ENCODE measurements at places on chromosomes 6 and 20.

- DNase-seq, result no peak
These were observed 49.0 kb downstream of the RREB1 start for GRCh38 chr6:7156643-7157278.

GRCh38 chr20:17786221-17786718 lies 86.5 kb downstream of the BANF2 start:
- DNase-seq, result no peak

GRCh38 chr6:166540631-166541331 lies 45.7 kb downstream of the RAMACL start:
- no peak for DNase-seq

DNA sequence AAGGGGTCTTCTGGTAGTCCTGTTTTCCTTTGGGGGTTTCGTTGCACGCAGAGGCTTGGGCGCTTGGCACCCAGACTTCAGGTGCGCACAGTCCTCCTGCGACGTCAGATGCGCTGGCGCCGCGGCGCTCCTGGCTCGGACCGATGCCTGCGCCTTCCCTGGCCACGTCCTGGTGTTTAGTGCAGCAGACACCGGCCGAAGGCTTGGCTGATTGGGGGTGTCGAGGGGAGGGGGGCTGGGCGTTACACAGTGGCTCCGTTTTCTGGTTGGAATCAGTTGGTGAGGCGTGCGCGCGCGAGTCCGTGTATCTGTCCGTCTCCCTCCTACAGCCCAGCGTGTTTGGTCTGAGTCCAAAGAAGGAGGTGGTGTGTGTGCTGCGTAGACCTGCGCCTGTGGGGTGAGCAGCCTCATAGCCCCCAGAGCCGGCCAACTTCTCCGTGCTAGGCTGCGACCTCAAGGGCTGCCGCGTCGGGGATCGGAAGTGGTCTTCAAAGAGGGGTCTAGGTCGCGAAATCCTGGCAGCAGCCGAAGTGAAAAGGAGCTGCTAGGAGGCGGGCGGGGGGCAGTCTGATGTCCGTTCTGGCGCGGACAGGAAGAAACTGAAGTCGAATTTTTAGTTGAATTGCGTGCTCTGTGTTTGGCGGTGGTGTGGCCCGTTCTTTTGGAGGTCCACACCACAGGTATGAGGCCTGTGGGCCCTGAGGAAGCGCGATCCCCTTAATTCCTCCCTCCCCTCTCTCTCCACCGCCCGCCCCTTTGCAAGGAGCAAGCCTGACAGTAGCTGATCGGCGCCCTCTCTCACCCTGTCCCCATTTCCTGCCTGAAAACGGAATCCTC lies 1.5 kb downstream of the SYNDIG1 start:
- DNase-seq, result no peak

DNA sequence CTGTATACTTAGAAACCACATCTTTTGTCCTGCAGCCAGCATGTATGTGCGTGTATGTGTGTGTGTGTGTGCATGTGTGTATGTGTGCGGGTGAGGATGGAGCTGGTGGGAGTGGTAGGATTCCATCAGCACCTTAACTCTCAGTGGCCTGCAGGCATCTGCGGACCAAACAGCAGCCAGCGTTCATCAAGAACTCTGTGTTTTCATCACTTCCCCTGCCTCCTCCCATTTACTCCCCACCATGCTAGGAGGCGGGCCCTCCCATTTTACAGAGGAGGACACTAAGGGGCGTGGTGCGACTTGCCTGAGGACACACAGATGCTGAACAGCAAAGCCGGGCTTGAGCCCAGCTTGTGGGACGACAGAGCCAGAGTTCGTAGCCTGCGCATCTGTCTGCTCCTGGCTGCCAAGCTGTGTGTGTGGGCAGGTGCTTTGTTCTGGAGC lies 8.9 kb downstream of the VSTM2L start:
- no peak for DNase-seq

- DNase-seq, result no peak
These were observed 1.7 kb downstream of the LOC128125822 start for GRCh38 chr6:63573899-63574553.

DNA sequence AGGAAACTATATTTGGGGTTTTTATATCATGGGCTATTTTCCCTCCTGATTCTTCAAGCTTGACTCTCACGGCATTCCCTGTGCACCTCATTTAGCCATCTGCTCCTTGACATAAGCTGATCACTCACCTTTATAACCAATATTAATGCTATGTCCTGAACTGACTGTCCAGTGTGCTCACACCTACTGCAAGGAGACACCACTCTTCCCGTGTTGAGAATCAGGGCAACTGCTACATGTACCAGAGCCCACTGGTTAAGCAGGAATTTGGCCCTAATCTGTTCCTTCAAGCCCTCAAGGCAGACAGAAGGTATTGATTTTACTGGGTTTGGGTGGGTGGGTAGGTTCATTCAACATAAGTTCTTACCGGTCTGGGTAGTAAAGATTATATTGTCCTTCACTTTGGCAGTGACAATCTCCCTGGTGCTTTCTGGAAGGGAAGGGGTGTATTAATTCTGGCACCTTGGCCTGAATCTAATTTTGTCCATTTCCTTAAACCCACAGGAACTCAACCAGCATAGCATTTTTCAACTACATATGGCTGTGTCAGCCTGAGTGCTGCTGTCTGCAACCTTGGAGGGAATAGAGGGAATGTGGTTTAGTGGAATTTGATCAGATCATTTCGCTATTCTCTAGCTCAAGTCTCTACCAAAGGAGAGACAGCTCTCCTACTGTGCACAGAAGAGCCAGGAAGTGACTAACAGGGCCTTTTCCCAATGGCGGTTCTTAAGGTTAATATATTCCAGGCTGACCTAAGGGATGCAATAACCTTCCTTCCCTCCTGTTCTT lies 293.2 kb downstream of the BTBD9 start:
- DNase-seq, result no peak

GRCh38 chr6:170096803-170097504 lies 193.9 kb downstream of the DLL1 start:
- no peak for DNase-seq

DNA sequence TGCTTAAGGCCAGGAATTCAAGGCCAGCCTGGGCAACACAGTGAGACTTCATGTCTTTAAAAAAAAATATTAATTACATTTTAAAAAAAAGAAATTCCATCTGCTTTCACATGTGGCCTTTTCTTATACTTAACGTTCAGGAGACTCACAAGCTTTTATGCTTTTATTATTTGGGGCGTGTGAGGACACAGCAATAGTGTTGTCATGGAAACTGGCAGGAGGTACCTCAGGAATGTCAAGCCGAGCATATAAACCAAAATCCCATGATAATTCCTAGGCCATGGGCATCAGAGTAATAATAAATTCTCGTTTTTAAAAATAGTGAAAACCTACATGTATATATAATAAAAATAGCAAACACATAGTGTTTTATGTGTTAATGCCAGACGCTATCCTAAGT lies 89.8 kb downstream of the IYD start:
- DNase-seq, result no peak

DNA sequence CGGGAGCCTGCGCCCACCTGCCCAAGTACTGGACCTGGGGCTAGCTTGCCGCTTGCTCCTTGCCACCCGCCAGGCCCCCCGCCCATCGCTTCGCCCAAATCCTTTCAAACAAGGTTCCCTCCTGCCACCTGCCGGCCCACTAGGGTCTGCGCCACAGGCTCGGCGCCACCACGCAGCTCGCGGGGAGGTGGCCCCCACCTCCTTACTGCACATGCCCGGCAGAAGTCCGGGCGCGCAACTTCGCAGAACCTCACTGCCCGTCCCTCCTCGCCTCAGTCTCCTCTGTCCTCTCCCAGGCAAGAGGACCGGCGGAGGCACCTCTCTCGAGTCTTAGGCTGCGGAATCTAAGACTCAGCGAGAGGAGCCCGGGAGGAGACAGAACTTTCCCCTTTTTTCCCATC lies 11.2 kb downstream of the GNAS-AS1 start:
- no peak for DNase-seq

DNA sequence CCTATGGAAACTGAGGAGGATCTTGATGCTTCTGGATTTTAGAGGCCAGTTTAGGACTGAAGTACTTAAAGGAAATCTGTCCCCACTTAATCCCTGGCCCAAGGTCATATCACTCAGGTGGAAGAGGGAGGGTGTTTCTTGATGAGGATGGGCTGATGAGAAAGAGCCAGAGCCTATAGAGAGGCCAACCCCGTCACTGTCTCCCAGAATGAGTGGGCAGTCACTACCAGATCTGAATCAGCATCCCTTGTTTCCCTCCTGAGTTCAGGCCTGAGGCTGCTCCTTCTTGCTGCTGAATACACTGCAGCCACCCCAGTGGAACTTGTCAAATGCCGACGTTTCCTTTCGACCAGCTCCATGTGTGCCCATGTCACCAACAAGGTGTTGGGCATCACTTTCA lies 14.8 kb downstream of the ARMC12 start:
- DNase-seq, result no peak

DNA sequence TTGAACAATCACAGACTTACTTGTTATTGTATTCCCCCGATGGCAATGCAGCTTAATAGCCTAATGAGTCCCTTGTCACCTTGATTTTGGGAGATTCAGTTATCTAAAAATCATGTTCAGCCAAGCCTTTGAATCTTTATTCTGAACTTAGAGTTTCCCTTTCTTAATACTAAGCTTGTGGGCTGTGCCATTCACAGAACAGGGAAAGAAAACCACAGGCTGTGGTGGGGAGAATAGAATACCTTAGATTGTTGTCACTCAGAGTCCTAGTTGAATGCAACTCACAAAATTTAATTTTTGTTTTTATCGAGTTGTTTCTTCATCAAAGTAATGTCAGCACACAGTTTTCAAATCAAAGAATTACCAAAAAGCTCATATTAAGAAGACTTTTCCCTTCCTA lies 37.4 kb downstream of the RFPL4B start:
- DNase-seq, result no peak

GRCh38 chr20:45874576-45874975 lies 6.5 kb upstream of the ZSWIM1 start:
- no peak for DNase-seq

DNA sequence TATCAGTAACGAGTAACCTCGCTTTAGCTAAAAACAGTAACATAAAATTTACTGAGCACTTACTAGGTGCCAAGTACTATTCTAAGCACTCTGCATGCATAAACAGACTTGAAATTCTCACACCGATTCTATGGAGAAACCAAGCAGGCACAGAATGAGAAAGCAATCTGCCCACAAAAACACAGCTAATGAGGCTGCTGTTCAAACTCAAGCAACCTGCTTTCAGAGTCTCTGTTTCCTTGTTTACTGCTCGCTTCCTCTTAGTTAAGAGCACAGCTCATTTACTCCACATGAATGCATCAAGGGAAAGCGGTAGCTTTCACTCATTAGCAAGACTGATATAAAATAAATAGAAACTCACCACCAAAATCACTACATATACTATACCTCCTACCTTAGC lies 37.4 kb downstream of the PRKN start:
- no peak for DNase-seq

DNA sequence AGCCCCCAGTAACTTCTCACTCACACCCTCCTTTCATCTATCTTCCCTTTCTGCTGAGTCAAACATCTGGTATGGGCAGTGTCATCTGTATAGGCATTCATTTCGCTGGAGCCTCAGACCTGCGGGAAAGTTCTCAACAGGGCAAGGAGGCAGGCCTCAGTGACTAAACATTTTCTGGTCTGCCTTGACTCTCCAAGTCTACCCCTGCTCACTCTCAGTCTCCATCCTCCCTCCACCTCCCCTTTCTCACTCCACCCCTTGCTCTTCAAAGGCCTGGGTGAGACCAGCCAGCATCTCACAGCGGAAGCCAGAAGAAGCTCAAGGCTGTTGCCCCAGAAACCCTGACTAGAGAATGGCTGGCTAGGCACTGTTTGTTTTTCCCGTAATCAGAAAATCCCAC lies 105.0 kb upstream of the BEND6 start:
- no peak for DNase-seq

DNA sequence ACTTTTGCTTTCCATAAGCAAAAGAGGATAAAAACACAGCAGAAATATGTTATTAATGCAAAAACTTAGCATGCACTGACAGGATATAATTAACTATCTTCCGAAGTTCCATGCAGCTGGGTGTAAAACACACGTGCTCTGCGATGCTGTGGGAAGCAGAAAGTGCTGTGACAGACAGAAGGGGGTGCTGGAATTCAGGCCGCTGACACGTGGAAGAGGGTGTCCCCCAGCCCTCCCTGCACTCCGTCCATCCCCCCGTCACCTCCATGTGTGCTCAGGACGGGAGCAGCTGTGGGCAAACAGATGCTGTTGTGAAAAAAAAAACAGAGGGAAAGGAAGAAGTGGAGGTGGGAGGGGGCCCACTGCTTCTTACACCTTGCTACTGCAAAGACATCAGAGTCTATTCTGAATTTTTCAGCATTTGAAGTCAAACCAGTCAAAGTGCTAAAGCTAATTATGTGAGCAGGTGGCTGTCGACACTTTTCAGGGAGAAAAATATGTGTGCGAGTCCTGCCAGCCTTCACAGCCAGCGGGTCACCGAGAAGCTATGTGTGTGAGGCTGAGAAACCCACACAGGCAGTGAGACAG lies 175.9 kb upstream of the AFDN start:
- no peak for DNase-seq

DNA sequence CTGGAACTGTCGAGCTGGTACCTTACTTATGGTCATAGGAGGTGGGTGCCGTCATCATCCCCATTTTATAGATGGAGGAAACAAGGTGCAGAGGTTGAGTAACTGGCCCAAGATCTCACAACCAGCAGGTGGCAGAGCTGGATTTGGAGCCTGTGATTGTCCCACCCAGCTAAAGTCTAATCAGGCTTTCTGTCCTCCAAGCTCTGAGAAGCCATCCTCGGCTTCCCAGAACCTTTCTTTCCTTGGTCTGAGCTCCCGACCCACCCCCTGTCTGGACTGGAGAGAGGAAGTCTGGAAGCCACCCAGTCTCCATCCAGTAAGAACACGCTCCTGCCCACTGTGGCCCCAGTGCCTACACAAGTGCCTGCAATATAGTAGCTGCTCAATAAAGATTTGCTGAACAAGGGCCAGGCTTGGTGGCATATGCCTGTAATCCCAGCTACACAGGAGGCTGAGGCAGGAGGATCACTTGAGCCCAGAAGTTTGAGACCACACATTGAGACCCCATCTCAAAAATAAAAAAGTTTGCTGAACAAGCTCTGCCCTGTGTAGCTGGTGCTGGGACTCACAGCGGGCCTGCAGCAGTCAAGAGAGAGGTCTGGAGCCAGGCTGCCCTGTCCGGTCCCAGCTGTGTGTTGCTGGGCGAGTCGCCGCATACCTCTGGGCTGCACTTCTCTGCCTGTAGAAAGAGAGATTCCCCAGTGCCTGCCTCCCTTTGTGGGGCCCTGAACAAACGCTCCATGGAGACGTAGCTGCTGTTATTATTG lies 32.5 kb upstream of the DLGAP4 start:
- no peak for DNase-seq

- no peak for DNase-seq
These were observed 289.4 kb downstream of the CDC5L start for GRCh38 chr6:44676826-44677433.

- no peak for DNase-seq
These were observed 54.7 kb downstream of the MOCS1 start for GRCh38 chr6:39879535-39879934.

DNA sequence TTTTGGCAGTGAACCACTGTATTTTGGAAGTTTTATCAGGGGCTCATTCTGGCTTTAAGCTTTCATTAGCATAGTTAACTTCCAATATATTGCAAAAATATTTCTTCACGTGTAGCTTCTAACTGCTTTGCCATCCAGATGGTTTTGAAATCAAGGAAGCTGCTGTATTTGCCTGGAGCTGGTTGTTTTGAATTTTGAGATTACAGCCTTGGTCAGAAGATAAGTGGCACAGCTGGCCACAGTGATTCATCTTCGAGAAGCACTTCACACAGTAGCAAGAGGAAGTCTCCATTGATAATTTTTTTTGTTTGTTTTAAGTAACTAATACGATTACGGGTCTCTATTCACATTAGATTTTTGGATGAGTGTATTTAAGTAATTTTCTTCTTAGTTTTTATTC lies 3.8 kb downstream of the APCDD1L start:
- no peak for DNase-seq

Data from activated naive CD4-positive, alpha-beta T cell (primary cell).